Putamen (tissue), 1 donor: ENCODE measurements at places on chromosomes 11 and 22.
A peak's percentile ranks its signal among the peaks of the same experiment; 100 is the strongest.

DNA sequence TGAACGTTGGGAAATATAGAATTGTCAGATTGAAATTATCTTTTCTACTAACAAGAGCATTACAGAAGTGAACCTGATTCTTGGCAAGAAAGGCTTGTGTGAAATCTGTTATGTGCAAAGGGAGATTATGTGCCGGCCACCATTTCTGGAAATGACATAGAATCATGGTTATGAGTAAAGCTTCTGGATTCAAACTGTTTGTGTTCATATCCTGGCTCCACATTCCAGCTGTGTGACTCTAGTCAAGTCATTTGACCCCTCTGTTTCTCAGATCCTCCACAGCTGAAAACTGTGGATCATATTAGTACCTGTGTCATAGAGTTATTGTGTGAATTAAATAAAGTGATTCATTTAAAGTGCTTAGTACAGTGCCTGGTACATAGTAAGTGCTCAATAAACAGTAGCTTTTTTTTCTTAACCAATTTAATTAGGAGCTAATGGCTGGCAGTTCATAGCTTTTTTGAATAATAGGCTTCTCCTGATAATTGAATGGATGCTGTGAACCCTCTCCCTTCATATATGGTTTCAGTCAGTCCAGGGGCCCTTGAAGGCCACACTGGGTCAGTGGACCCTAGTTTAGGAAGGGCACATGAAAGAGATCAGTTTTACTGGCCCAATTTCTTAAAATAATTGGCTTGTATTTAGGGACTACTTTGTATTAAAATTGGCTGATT lies 34.6 kb downstream of the EHF start:
- DNase-seq = no peak

- no peak for DNase-seq
Measured at GRCh38 chr22:36649066-36649465, 54.5 kb downstream of the CACNG2 start.

- peak; percentile 11 for DNase-seq
Measured at GRCh38 chr11:26227301-26227746, 104.6 kb upstream of the ANO3 start.

DNA sequence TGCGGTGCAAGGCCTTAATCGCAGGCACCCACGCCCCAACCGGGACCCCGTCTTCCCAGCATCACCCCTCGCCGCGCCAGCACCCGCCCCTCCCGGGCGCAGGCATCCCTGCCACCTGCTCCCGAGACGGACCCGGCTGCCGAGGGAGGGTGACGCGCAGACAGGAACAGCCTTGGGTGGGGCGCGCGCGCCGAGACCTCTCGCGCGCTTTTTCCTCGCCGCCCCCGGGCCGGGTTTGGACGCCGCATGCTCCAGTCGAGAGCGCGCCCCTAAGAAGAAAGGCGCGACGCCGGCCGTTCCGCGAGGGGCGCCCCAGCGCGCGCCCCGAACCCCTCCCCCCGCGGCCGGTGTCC lies 504 bp downstream of the CFL1 start:
- DNase-seq = peak; percentile 64

DNA sequence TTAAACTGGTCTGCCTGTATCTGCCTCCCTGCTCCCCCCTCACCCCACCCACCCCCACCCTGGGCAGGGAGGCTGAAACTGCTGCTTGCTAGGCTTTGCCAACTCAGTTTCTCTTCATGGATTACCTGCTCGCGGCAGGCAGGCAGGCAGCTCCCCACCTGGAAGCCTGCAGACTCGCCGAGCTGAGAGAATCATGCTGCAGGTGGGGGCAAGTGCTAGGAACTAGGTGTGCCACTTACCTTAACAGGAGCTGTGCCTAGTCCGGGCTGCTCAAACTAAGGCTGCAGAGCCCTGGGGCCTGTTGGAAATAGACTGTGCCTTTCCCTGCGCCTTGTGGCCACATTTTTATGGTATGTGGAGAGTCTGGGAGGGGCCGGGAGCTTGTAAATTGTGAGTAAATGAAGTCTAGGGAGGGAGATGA lies 30.3 kb downstream of the MARK2 start:
- no peak for DNase-seq
